ENCODE measurements at places on chromosomes 4 and X. TPM values are rescaled to one million over a fixed set of nuclear protein-coding genes. Genes with fewer than 3 reads are reported as not detected.

GRCh38 chrX:11129534-11130105 is 18.5 kb downstream of the HCCS start:
- no peaks in the 10 kb centered on the region for H3K36me3 ChIP-seq
- DNase-seq = no peak
- H3K4me3 ChIP-seq = no peak overlapping the region
- H3K4me1 ChIP-seq = no peaks in the 10 kb centered on the region
- no peak overlapping the region for H3K27ac ChIP-seq

- H3K36me3 ChIP-seq = no peaks in the 10 kb centered on the region
- no peaks in the 10 kb centered on the region for H3K4me1 ChIP-seq
- no peak for DNase-seq
These were observed 13.4 kb downstream of the NSDHL start for GRCh38 chrX:152844256-152844655.

Gene TRAPPC2
- 17.0 TPM for total RNA-seq

GRCh38 chr4:88854481-88854880 is 156.9 kb upstream of the NAP1L5 start:
- H3K27ac ChIP-seq = no peak overlapping the region
- no peak for DNase-seq
- no peaks in the 10 kb centered on the region for H3K4me1 ChIP-seq
- H3K4me3 ChIP-seq = no peak overlapping the region
- H3K36me3 ChIP-seq = no peaks in the 10 kb centered on the region
- no peaks in the 10 kb centered on the region for H3K27me3 ChIP-seq

DNA sequence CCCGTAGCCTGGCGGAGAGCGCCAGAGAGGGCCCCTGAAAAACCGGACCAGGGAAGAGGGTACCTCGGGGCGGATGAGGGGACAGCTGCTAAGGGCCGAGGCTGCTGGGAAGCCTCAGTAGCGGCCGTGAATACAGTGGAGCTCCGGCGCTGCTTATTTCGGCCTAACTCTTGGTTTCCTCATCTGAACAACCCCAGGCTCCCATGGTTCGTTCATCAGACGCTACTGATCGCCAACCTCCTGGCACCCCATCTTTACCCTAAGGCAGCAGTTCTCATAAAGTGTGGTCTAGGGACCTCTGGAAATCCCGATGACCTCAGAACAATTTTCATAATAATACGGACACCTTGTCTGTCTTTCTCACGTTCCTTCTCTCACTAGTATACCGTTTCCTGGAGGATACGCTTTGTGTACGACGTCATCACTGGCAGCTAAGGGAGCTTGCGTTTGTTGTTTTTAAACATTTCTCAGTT is 645 bp upstream of the RAB28 start:
- peaks cover 10% of the 10 kb centered on the region for H3K4me1 ChIP-seq
- no peaks in the 10 kb centered on the region for H3K36me3 ChIP-seq
- H3K4me3 ChIP-seq = peak overlapping the region; percentile 74
- peak overlapping the region; percentile 99 for H3K27ac ChIP-seq

GRCh38 chrX:55240788-55241340 is 20.7 kb downstream of the PAGE5 start:
- H3K27ac ChIP-seq = no peak overlapping the region
- no peaks in the 10 kb centered on the region for H3K4me1 ChIP-seq
- H3K27me3 ChIP-seq = no peaks in the 10 kb centered on the region
- DNase-seq = no peak
- H3K4me3 ChIP-seq = no peak overlapping the region
- no peaks in the 10 kb centered on the region for H3K36me3 ChIP-seq

DNA sequence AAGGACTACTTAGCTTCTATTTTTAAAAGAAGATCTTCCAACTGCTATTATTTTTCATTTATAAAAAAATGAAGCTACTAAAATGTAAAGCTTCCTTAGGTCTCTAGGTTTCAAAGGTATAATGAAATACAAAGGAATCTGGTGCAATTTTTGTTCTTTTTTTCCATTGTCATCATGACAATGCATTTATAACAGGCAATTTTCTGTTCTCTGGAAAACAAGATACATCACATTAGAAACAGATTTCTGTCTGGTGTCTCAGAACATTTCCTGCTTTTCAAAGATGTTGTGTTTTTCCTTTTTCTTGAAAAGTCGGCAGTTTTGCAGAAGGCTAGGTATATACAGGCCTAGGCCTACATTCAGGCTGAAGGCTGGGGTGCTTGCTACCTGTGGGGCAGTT is 63.6 kb upstream of the ATP8A1 start:
- no peak for DNase-seq
- H3K4me1 ChIP-seq = no peaks in the 10 kb centered on the region
- H3K4me3 ChIP-seq = no peak overlapping the region
- H3K27ac ChIP-seq = no peak overlapping the region
- H3K36me3 ChIP-seq = no peaks in the 10 kb centered on the region

- DNase-seq = no peak
- no peak overlapping the region for H3K27ac ChIP-seq
- H3K36me3 ChIP-seq = no peaks in the 10 kb centered on the region
- H3K27me3 ChIP-seq = no peaks in the 10 kb centered on the region
These were observed 42.5 kb downstream of the MID1 start for GRCh38 chrX:10577853-10578252.

DNA sequence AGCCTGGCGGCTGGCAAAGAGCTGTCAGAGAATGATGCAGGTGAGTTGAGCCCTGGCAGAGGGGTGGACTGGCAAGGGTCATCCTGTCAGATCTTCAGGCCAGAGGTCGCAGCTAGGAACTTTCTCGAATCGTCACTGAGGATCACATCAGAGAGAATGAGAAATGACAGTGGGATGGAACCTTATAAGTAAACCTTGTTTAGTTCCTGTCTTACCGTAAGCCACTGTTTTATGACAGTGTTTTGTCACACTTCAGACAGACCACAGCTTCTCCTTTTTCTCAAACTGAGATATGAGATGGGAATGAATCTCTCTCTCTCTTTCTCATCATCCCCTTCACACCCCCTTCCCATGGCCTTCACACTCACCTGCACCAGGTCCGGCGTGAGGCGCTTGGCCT is 9.3 kb downstream of the DIPK2B start:
- no peak overlapping the region for H3K4me3 ChIP-seq
- peaks cover 7% of the 10 kb centered on the region for H3K4me1 ChIP-seq
- no peak overlapping the region for H3K27ac ChIP-seq
- no peaks in the 10 kb centered on the region for H3K27me3 ChIP-seq
- DNase-seq = no peak

Gene RAB39B
- 1.5 TPM for total RNA-seq

Gene TACC3
- 15.0 TPM for total RNA-seq

Gene NMU
- not detected for total RNA-seq

Gene ABCG2
- total RNA-seq = 0.34 TPM

DNA sequence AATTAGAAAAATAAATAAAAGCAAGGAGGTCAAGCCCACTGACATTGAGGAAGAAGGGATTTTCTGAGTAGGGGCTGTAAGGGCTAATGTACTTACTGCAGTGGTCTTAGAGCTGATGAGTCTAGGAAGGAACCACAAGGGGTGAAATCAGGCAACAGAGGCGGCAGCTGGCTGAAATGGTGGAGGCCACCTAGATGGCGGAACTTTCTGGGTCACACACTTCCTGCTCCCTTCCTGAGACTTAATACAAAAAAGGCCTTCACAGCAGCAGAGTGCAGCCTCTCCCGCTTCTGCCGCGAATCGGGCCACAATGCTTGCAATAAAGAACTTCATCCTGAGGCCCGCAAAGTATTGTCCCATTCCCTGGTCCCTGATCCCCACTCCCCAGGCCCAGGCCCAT is 15.4 kb downstream of the SNX12 start:
- DNase-seq = no peak
- no peak overlapping the region for H3K27ac ChIP-seq
- H3K4me1 ChIP-seq = no peaks in the 10 kb centered on the region
- H3K4me3 ChIP-seq = no peak overlapping the region
- no peaks in the 10 kb centered on the region for H3K36me3 ChIP-seq

DNA sequence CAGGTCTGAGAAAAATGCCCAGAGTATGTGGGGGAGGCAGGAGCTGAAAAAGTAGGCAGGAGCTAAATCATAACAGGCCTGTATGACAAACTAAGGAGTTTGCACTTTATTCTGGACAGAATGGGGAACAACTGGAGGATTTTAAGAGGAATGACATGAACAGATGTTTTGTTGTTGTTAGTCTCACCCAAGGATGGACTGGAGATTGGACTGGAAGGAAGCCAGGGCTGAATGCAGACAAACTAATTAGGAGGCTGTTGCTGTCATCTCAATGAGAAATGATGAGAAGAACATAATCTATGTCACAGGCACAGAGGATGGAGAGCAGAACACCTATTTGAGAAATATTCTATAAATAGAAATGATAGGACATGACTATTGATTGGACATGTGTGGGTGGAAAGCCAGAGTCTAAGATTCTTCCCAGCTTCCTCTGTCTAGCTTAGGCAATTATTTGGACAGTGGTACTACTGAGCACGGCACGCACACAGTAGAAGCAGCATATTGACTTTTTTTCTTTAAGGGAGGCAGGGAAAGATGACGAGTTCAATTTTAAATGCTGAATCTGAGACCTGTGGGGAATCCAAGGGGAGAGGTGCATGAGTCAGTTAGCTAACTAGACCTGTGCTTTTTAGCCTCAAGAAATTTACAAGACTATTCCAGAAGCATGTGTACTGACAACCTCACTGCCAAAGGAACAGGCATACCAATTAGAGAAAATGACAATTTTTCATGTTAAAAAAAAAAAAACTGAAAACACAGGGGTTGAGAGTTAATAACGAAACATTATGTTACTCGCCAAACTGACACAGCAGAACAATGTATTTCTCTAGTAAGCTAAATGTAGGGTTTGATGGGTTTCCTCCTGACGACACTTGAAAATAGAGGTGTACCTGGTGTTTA is 963 bp upstream of the USO1 start:
- peak; percentile 70 for DNase-seq
- H3K4me1 ChIP-seq = peaks cover 19% of the 10 kb centered on the region
- no peaks in the 10 kb centered on the region for H3K36me3 ChIP-seq
- H3K27ac ChIP-seq = peak overlapping the region; percentile 86
- peak overlapping the region; percentile 84 for H3K4me3 ChIP-seq
- H3K27me3 ChIP-seq = no peaks in the 10 kb centered on the region

GRCh38 chr4:71338846-71339593 is at the start of gene SLC4A4:
Gene SLC4A4 (plus strand): TSS chr4:71339020.
- peak; percentile 72 for DNase-seq
- peak within 1 kb of the TSS; percentile 38 for H3K4me3 ChIP-seq
- H3K36me3 ChIP-seq = no peaks in the 10 kb centered on the region
- H3K4me1 ChIP-seq = peaks cover 6% of the 10 kb centered on the region

GRCh38 chr4:1567808-1568581 is 116.1 kb downstream of the FAM53A start:
- no peaks in the 10 kb centered on the region for H3K27me3 ChIP-seq
- no peak overlapping the region for H3K27ac ChIP-seq
- no peaks in the 10 kb centered on the region for H3K36me3 ChIP-seq
- no peak for DNase-seq

Gene CACNA1F
- not detected for total RNA-seq

Gene MYOZ2
- total RNA-seq = 0.24 TPM

Gene UNC5C
- 5.7 TPM for total RNA-seq

DNA sequence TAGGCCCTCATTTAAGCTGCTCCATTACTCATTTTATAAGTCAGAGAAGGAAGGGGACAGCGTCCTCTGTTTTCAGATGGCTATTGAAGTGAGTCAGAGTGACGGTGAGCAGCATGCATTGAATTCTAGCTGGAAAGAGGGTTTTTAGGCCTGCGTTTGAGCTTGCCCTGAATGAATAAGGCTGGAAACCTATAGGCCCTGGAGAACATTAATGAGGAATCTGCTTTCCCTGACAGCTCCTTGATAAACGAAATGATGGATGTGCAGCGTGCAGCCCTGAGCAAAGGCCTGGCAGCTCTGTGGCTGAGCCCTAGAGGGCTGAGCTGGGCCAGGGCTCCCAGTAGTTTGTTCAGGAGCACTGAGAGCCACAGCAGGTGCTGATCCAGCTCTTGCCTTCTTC is 33.4 kb downstream of the TBL1X start:
- H3K27me3 ChIP-seq = no peaks in the 10 kb centered on the region
- no peaks in the 10 kb centered on the region for H3K36me3 ChIP-seq
- no peaks in the 10 kb centered on the region for H3K4me1 ChIP-seq
- H3K4me3 ChIP-seq = no peak overlapping the region

GRCh38 chrX:108081110-108081509 is 10.2 kb downstream of the PSMD10 start:
- H3K4me3 ChIP-seq = no peak overlapping the region
- no peaks in the 10 kb centered on the region for H3K4me1 ChIP-seq
- H3K27ac ChIP-seq = no peak overlapping the region
- no peak for DNase-seq
- no peaks in the 10 kb centered on the region for H3K27me3 ChIP-seq

DNA sequence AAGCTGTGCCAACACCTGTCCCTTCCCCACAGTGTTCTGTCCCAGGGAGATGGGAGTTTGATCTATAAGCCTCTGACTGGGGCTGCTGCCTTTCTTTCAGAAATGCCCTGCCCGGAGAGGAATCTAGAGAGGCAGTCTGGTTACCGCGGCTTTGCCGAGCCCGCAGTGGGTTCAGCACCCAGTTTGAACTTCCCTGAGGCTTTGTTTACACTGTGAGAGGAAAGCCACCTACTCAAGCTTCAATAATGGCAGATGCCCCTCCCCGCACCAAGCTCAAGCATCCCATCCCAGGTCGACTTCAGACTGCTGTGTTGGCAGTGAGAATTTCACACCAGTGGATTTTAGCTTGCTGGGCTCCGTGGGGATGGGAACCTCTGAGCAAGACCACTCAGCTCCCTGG is 33.3 kb upstream of the ARSJ start:
- no peak for DNase-seq
- H3K27ac ChIP-seq = no peak overlapping the region
- H3K4me1 ChIP-seq = peaks cover 9% of the 10 kb centered on the region
- no peak overlapping the region for H3K4me3 ChIP-seq
- no peaks in the 10 kb centered on the region for H3K36me3 ChIP-seq
- H3K27me3 ChIP-seq = no peaks in the 10 kb centered on the region

- peak overlapping the region; percentile 61 for H3K4me3 ChIP-seq
- H3K36me3 ChIP-seq = no peaks in the 10 kb centered on the region
- no peak overlapping the region for H3K27ac ChIP-seq
- DNase-seq = peak; percentile 8
- H3K4me1 ChIP-seq = no peaks in the 10 kb centered on the region
- peaks cover 27% of the 10 kb centered on the region for H3K27me3 ChIP-seq
These were observed 2.1 kb downstream of the GPR101 start for GRCh38 chrX:137031517-137032340.

Gene AKAP14
- not detected for total RNA-seq

GRCh38 chr4:173334891-173335752 is 964 bp upstream of the HMGB2 start:
- H3K4me3 ChIP-seq = peak overlapping the region; percentile 92
- H3K36me3 ChIP-seq = peaks cover 3% of the 10 kb centered on the region
- no peaks in the 10 kb centered on the region for H3K27me3 ChIP-seq
- peak; percentile 62 for DNase-seq

DNA sequence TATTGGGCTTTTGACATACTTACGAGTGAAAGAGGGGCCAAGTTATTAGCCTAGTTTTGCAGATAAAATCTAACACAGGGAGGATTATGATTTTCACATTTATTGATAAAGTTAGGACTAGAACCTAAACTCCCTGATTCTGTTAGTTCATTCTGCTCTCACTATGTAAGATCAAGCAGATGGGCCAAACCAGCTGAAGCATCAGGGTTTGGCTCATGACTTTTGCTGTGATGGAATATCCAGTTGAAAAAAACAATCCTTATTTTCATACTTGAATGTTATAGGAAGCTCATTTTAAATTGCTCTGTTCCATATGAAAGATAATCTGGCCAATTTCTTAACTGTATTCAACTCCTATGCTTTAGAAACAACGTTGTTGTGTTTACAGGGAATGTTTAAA is 21.2 kb downstream of the SPRY1 start:
- H3K36me3 ChIP-seq = no peaks in the 10 kb centered on the region
- no peak overlapping the region for H3K4me3 ChIP-seq
- H3K27ac ChIP-seq = peak overlapping the region; percentile 26
- DNase-seq = no peak
- peaks cover 28% of the 10 kb centered on the region for H3K4me1 ChIP-seq

Data from astrocyte (in vitro differentiated cells and primary cell).